ENCODE measurements at places on chromosomes 7 and 10.

GRCh38 chr10:129972966-129973673 is 9.0 kb upstream of the EBF3 start:
- DNase-seq, result no peak

DNA sequence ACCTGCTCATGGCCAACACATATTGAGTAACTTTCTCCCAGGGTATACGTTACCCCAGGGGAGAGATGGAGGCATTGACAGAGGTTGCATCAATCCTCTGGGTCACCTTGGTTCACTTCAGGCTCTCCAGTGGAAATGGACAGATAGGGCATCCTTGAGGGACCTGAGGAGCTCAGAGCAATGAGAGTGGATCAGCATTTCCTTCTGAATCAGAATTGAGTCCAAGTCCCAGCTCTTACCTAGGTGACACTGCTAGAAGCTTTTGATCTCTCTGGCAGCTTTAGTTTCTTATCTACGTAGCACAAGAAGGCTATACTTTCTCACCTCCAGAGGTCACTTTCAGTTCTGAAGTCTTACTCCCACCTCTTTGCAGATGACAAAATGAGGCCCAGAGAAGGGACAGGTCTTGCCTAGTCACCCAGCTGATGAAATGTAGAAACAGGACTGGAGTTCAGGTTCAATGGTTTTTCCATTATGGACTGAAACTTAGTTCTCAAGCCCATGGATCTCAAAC is 35.2 kb downstream of the PANK1 start:
- DNase-seq, result no peak

- no peak for DNase-seq
Observed at GRCh38 chr10:30072068-30072467, 12.7 kb upstream of the JCAD start.

DNA sequence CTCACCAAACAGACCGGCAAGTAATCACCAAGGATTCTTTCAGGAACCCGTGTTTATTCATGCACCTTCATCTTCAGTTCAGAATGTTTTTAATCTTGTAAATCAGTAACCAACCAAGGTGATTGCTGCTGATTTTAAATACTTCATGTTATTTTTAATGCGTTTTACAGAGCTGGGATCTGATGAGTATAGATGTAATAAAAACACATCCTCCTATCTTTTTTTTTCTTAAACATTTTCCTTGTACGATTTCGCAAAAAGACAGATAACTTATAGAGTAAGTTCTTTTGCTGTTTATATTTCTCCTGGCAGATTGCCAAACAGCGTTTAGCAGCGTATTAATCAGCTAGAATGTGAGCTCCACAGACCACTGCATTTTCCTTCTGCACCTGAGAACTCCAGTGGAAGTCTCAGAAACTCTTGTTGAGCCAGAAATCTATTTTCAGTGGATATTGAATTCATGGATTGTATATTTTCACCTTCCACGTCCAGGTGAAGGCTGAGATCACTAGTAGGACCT is 397.8 kb upstream of the NRP1 start:
- DNase-seq, result no peak

DNA sequence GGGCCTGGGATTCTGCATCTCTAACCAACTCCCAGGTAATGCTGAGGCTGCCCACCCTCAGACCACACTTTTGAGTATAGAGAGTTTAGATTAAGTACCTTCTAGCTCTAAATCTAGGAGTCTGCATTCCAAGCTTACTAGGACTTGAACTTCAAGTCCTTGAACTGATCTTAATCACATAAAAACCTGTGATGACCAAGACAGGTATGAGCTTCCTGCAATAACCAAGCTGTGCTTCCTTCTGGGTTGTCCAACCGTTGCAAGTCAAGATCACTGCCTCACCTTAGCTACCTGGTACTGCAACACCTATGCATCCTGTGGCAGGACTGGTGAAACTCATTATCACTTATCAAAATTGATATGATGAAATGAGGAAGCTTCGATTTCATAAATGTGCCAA is 32.9 kb upstream of the RAPGEF5 start:
- no peak for DNase-seq

- no peak for DNase-seq
Observed at GRCh38 chr10:35339942-35340341, 3.6 kb downstream of the CCNY start.

- DNase-seq, result no peak
Observed at GRCh38 chr7:4017785-4018184, 664.3 kb upstream of the FOXK1 start.

GRCh38 chr7:2926120-2926895 is 82.2 kb upstream of the GNA12 start:
- DNase-seq, result no peak

- no peak for DNase-seq
Observed at GRCh38 chr10:97771055-97771891, 526 bp downstream of the SFRP5 start.

DNA sequence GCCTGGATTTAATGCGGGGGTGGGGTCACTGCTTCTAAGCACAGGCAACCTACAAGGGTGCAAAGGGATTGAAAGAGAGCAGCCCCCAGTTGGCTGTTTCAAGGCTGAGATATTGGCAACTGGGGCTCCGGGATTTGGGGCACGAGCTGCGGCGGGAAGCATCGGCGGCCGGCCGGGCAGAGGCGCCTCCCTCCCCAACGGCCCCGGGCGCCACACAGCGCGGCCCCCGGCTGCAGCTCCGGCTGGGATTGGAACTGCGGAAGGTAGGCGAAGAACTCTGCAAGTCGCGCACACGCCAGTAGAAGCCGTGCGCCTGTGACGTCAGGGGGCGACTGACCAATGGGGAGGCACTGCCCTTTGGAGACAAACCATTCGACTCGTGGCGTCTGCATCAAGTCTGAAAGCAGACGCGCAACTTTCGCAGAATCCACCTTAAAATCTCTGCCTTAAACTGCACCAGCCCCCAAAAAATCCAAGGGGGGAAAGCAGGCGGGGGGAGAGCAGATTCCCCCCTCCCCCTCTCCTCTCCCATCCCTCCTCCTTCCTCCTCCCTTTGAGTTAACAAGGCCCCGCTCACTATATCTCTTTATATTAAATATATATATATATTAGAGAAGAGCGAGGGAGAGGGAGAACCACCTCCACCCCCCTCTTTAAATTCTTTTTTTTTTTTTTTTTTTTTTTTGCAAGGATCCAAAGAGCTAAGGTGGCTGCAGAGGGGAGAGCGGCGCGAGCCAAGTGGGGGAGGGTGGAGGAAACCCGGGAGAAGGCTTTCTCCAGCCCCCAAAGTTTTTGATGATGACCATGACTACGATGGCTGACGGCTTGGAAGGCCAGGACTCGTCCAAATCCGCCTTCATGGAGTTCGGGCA is at the start of gene DLX6:
DLX6 (plus strand) TSS at position 371 of the 872 bp plus-strand sequence; CDS start at position 796, 425 bp downstream.
- no peak for DNase-seq

DNA sequence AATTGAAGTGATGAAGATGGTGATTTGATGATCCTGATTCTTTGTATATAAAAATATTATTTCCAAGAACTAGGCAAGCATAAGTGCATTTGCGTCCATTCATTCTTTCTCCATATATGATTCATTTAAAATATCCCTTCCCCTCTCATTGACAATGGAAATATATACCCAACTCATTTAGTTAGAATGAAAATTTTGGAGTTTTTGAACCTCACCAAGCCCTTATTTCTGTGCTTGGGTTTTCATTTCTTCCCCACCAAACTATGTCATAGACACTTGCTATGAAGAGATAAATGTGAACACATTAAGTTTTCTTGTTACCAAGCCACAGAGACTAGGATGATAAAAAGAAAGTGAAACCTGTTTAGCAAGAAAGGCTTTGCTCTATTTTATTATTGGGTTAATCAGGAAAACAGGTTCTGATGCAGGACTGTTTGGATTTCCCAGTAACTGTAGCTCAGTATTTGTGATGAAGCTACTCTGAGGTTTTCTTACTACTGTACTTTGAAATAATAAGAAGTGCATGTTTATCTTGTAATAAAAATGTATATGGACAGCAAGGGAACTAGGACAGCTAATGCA is 68.3 kb downstream of the ITGB1 start:
- DNase-seq, result no peak

DNA sequence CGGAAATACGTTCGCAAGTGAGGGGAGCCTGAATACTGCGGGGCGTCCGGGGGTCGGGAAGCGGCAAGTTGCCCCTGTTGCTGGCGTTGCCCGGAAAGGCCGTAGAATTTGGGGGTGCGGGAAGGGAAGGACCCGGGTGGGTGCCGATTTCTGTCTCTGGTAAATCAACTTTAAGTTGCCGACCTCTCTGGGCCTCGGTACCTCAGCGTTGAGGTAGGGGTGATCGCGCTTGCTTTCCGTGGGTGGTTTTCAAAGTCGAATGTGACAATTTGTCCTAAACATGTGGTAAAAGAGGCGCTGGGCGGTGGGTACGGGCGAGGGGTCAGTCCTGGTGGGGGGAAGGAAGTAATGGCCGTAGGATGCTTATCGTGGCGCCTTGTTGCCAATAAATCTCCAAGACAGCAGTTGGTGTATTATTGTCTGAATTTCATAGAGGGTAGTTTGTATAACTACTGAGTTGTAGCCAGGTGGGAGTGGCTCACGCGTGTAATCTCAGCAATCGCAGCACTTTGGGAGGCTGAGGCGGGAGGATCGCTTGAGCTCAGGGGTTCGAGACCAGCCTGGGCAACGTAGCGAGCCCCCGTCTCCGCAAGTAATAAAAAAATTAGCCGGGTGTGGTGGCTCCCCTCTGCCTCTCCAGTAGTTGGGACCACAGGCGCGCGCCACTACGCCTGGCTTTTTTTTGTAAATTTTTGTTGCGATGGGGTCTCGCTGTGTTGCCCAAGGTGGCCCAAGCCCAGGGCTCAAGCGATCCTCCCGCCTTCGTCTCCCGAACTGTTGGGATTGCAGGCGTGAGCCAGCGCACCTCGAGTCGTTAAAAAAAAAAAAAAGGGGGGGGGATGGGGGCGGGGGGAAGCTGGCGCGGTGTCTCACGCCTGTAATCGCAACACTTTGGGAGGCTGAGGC is 644 bp downstream of the BUD23 start:
- DNase-seq, result no peak

- DNase-seq, result no peak
Observed at GRCh38 chr7:2163600-2164555, 68.9 kb downstream of the MAD1L1 start.

DNA sequence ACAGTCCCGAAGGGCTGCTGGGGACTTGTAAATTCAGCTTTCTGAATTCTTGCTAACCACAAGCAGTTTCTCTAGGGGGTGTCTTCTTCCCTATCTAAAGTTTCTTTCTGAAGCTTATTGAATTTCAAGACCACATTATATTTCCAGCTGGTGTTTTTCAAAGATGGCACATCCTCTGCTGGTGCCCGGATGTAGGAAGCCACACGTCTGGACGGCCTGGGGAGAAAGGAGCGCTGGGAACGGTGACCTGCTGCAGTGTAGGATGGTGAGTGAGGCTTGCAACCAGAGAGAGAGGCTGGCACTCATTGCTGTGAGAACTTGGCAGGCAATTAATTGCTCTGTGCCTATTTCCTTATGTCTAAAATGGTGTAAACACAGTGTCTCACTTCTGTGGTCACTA is 776.4 kb downstream of the TYW1 start:
- no peak for DNase-seq

GRCh38 chr7:35754741-35755140 is 46.1 kb upstream of the SEPTIN7 start:
- no peak for DNase-seq

DNA sequence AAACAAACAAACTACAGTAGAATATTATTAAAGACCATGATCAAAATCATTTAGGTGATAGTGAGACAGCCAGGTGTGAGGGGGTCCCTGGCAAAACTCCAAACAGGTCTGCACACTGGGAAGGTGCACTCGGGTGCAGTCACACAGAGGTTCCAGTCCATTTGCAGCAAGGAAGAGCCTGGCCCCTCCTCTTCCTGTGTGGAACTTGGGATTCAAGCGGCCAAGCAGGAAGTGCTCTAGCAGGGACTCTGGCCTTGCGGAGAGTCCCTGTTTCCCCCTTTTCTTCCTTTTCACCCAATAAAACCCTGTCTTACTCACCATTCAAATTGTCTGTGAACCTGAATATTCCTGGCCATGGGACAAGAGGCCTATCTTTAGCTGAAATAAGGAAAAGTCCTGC is 181.8 kb downstream of the LRRTM3 start:
- no peak for DNase-seq

DNA sequence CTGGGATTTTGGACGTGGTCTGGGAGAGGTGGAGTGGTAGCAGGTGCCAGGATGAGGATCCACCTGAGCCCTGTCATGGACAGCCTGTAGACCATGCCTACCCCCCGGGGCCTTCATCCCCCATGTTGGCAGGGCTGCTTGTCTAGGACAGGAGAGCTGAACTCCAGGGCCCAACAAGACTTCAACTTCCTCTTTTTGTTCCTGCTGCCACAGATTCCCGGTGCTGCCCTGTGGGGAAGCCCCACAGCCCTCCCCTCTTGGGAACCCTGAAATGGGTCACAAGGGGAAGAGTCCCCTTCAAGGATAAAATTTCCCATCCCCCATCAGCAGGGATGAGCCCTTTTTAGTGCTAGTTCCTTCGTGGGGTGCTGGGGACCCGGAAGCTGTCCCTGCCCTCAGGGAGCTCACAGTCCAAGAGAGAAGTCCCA is 1.3 kb upstream of the CUEDC2 start:
- no peak for DNase-seq

DNA sequence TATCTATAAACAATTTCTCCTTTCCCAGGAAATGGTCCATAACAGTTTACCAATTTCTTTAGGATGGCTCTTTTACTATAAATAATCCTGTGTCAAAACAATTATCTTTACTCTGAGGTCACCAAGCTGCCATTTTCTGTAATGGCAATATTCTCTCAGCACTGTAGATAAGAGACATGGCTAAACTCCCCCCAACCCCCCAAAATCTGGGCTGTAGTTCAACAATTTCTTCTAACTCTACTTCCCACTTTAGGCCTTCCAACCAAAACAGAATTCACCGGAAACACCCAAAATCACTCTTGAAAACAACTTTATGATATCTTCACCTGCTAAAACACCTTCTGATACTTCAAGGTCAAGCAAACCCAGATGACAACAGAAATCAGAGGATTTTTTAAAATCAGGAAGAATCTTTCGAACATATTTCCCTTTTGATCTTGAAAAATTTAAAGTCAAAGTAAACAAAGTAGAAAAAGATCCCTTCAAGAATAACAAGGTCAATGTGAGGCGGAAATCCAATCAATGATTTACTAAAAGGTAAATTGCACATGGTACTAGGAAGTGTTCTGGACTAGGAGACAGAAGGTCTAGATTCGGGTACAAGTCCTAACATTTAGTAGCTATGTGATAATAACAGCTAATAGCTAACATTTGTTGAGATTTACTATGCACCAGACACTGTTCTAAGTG is 176.8 kb downstream of the CPEB3 start:
- no peak for DNase-seq

DNA sequence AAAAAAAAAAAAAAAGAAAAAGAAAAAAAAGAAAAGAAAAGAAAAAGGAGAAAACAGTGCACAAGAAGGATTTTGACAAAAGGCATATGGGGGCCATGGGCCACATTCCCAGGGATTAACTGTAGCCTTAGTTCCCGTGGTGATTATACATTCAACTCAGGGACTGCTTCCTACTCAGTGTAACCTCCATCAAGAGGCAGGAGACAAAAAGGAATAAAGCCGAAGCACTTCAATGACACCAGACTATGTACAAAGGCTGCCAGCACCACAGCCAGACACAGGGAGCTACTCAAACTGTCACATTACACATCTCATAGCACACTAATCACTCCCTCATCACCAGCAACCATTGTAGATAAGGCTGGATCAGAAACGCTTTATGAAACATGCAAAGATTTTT is 5.1 kb upstream of the PMPCB start:
- no peak for DNase-seq

Measured in activated CD8-positive, alpha-beta memory T cell treated with anti-CD3 and anti-CD28 coated beads for 48 hours (primary cell).